ENCODE measurements at places on chromosomes 12 and 14.

DNA sequence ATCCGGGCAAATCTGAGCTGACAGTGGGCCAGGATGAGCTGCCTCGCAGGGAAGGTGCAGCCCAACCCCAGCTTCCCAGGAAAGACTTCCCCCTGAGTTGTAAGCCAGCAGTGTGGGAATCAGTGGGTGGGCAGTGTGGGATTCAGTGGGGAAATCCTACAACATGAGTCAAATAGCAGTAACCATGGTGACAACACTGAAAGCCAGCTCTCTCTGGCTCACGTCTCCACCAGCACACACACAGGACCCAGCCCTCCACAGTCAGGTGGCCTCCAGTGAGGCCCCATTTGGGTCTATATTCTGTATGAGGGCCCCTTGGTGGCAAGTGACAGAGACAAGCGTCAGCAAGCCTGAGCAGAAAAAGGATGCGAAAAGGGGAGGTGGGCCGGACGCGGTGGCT is 6.0 kb upstream of the LGALS3 start:
- no peak for DNase-seq
- no peaks in the 10 kb centered on the region for H3K36me3 ChIP-seq
- no peak overlapping the region for H3K27ac ChIP-seq
- H3K4me3 ChIP-seq: no peak overlapping the region
- no peaks in the 10 kb centered on the region for H3K27me3 ChIP-seq

- no peaks in the 10 kb centered on the region for H3K4me1 ChIP-seq
- H3K27me3 ChIP-seq: no peaks in the 10 kb centered on the region
- no peak overlapping the region for H3K4me3 ChIP-seq
- peak; percentile 25 for DNase-seq
These were observed 37.8 kb upstream of the OR4E1 start for GRCh38 chr14:21711360-21711961.

DNA sequence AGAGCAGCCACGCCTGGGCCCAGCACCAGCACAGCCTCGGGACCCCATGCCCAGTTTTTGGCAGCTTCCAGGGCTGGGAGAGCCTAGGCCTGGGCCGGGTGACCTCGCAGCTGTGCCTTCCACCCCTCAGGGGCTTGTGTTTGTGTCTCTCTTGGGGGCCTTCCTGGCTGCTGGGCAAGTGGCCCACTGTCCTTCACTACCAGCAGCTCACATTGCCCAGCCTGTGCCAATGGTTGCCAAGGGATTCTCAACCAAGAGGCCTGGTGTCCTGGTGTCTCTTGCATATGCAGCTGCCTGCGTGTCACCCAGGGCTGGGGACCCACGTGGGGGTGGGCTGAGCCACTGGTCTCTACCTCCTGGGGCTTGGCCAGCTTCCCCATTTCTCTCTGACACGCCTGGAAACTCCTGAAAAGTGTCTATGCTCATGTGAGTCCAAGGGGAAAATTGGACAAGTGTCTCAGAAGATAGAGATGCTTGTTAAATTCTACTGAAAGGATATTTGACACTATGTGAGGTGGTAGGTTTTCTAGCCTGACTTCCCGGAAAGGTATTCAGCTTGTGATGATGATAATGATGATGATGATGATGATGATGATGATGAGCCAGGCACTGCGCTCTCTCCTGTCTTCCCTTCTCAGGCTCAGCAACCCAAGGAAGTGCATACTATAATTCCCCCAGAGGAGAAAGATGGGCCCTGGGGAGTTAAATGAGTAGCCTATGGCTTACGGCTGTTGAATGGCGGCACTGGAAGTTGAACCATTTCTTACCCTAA is 48.8 kb upstream of the ESRRB start:
- DNase-seq: no peak
- no peaks in the 10 kb centered on the region for H3K4me1 ChIP-seq

GRCh38 chr12:103013741-103014300 is 56.3 kb downstream of the ASCL1 start:
- H3K36me3 ChIP-seq: no peaks in the 10 kb centered on the region
- no peak for DNase-seq
- H3K27ac ChIP-seq: no peak overlapping the region
- no peaks in the 10 kb centered on the region for H3K4me1 ChIP-seq
- no peaks in the 10 kb centered on the region for H3K27me3 ChIP-seq

- no peak overlapping the region for H3K27ac ChIP-seq
- H3K36me3 ChIP-seq: no peaks in the 10 kb centered on the region
- H3K4me1 ChIP-seq: no peaks in the 10 kb centered on the region
- H3K4me3 ChIP-seq: no peak overlapping the region
These were observed 132.0 kb downstream of the PPM1H start for GRCh38 chr12:62802984-62803383.

GRCh38 chr12:132204063-132204792 is 60.0 kb downstream of the NOC4L start:
- DNase-seq: no peak
- H3K4me3 ChIP-seq: no peak overlapping the region
- no peaks in the 10 kb centered on the region for H3K36me3 ChIP-seq
- no peaks in the 10 kb centered on the region for H3K4me1 ChIP-seq
- peaks cover 11% of the 10 kb centered on the region for H3K27me3 ChIP-seq

DNA sequence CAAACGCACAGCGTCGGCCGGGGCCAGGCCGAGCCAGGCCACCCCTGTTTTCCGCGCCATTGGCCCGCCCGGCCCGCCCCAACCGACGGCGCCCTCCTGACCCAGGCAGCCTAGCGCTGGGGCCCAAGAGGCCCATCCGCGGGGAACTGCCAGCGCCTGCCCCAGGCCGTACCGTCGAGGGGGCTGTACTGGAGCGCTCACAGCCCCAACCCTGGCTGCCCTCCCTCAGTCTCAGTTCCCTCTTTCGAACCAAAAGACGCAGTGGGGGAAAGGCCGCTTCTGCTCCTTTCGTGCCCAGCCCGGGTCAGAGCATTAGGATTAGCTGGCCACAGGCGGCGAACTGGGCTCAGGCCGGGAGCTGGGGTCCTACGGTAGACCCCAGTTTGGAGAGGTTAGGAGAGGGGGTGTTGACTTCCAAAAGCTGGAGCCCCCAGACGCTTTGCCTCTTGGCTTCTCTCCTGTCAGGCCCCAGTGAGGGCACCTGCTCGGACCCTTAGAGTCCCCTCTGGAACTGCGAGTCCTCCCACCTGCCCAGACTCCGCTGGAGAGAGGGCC is 1.9 kb downstream of the NKX2-1 start:
- no peak for DNase-seq
- H3K36me3 ChIP-seq: no peaks in the 10 kb centered on the region
- H3K27me3 ChIP-seq: no peaks in the 10 kb centered on the region
- H3K4me1 ChIP-seq: no peaks in the 10 kb centered on the region
- H3K4me3 ChIP-seq: no peak overlapping the region
- no peak overlapping the region for H3K27ac ChIP-seq

DNA sequence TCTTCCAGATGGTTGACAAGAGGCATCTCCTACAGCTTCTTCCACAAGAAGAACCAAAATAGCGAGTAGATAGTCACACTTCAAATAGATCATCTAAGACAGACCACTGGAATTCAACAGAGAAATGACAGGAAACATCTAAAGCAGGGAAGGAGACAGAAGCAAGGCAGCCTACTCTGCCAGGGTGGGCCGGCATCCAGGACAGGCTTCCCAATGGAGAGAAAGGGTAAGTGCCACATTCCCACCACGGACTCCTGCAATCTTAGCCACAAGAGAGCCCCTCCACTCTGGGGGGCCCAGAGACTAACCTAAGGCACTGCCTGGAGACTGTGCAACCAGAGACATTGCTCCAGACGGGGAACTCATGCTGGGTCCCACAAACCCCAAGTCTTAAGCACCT is 154.5 kb downstream of the NDUFA12 start:
- H3K27me3 ChIP-seq: no peaks in the 10 kb centered on the region
- no peaks in the 10 kb centered on the region for H3K4me1 ChIP-seq
- DNase-seq: no peak
- H3K36me3 ChIP-seq: no peaks in the 10 kb centered on the region

DNA sequence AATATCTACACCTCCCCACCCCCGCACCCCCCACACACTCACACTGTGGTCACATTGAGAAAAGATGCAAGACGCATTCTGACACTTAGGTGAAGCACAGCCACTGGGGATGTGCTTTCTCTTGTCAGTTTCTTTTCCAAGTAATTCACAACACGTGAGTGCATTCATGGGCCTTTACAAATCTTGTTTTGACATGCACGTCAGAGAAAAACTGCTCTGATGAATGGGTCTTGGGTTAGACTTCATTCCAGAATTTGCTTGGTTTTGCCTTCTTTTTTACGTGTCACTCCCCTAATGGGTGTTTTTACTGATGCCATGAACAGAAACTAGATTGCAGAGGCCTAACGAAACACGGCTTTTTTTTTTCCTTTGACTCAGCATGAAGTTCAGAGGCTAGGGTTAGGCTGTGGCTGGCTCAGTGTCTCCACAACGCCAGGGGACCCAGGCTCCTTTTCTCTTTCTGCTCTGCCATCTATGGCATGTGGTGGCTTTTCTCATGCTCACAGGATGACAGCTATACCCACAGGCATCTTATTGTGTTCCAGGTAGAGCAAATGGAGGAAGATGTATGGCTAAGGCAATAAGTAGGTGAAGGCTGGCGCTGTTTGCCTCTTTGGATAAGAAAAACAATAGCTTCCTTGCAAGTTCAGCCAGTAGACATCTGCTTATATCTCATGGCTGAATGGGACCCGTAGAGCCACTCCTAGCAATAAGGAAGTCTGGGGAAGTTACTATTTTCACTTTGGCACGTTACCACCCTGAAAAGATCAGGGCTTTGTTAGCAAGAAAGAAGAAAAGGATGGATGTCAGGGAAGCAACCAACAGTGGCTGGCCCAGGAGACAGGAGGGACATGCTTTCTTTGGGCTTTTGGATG is 253.3 kb downstream of the SLC15A4 start:
- no peaks in the 10 kb centered on the region for H3K27me3 ChIP-seq
- no peaks in the 10 kb centered on the region for H3K36me3 ChIP-seq
- H3K4me1 ChIP-seq: no peaks in the 10 kb centered on the region
- no peak overlapping the region for H3K27ac ChIP-seq

GRCh38 chr14:20606190-20606901 is 15.2 kb upstream of the RNASE12 start:
- DNase-seq: no peak
- H3K27me3 ChIP-seq: no peaks in the 10 kb centered on the region
- no peaks in the 10 kb centered on the region for H3K36me3 ChIP-seq

DNA sequence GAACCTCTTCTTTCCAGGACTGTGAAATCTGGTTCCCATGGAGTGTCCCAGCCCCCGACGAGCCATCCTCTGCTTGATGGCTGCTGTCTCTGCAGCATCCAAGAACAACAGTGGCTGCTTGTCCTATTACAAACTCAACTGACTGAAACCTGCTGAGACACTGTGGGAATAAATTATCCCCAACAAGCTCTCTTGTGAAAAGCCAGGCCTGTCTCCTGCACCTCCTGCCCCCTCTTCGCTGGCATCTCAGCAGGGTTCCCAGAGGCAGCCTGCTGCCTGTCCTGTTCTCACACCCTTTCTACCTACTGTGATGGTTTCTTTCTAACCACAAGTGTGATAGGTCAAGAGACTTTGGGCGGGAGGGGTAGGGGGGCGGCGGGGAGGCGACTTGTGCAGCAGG is 180.2 kb downstream of the TSPAN9 start:
- H3K36me3 ChIP-seq: no peaks in the 10 kb centered on the region
- H3K27ac ChIP-seq: no peak overlapping the region
- H3K4me3 ChIP-seq: no peak overlapping the region
- H3K27me3 ChIP-seq: no peaks in the 10 kb centered on the region
- DNase-seq: no peak

- H3K27ac ChIP-seq: no peak overlapping the region
- H3K4me1 ChIP-seq: no peaks in the 10 kb centered on the region
- peaks cover 90% of the 10 kb centered on the region for H3K36me3 ChIP-seq
- H3K4me3 ChIP-seq: no peak overlapping the region
These were observed 70.8 kb downstream of the WDR20 start for GRCh38 chr14:102210421-102211042.

DNA sequence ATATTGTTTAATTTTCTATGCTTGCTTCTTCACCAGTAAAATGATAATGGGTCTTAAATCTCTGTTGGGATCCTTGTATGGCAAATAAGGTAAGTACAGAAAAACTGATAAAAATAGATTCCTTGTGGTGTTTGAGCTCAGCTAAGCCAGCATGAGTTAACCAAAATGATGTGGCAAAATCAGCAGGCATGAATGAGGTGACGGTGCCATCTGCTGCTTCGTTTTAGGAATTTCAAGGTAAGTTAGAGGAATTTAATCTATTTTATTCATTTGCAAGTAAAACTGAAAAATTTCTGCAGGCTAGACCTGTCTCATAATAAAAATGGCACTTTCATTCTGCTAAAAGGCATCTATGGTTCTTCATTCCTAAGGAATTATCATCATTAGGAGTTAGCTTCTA is 10.0 kb upstream of the CLEC7A start:
- H3K36me3 ChIP-seq: no peaks in the 10 kb centered on the region
- no peak overlapping the region for H3K27ac ChIP-seq
- H3K4me1 ChIP-seq: no peaks in the 10 kb centered on the region
- DNase-seq: peak; percentile 41
- H3K4me3 ChIP-seq: no peak overlapping the region

DNA sequence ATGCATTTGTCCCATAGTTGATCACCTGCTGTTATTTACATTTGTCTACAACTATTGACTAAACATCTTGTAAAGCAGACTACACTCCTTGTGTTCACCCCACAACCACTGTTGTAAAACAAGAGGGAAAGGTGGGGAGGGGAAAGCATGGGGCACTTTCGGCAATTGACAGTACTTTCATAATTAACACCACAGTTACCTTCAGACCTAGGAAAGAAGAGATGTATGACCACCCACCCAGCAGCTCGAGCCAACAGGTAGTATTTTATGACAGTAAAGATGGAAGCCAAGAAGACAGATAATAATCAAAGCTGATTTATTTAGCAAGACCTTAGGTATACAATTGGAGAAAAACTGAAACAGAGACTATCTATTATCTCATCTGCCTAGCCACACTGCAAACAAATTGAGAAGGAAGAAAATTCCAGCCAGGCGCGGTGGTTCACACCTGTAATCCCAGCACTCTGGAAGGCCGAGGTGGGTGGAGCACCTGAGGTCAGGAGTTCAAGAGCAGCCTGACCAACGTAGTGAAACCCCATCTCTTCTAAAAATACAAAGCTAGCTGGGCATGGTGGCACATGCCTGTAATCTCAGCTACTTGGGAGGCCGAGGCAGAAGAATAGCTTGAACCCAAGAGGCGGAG is 11.2 kb downstream of the HECTD4 start:
- no peaks in the 10 kb centered on the region for H3K36me3 ChIP-seq
- H3K4me3 ChIP-seq: no peak overlapping the region
- no peak overlapping the region for H3K27ac ChIP-seq
- no peaks in the 10 kb centered on the region for H3K4me1 ChIP-seq
- no peak for DNase-seq
- no peaks in the 10 kb centered on the region for H3K27me3 ChIP-seq

GRCh38 chr14:91372671-91373495 is 44.7 kb downstream of the CCDC88C start:
- H3K27me3 ChIP-seq: no peaks in the 10 kb centered on the region
- H3K36me3 ChIP-seq: no peaks in the 10 kb centered on the region
- peak overlapping the region; percentile 61 for H3K4me3 ChIP-seq
- peak overlapping the region; percentile 72 for H3K27ac ChIP-seq

GRCh38 chr12:101696251-101697196 is 916 bp upstream of the CHPT1 start:
- peak overlapping the region; percentile 70 for H3K27ac ChIP-seq
- peaks cover 4% of the 10 kb centered on the region for H3K4me1 ChIP-seq
- peak overlapping the region; percentile 88 for H3K4me3 ChIP-seq
- no peaks in the 10 kb centered on the region for H3K36me3 ChIP-seq
- no peak for DNase-seq

- DNase-seq: no peak
- H3K27ac ChIP-seq: no peak overlapping the region
- H3K4me1 ChIP-seq: no peaks in the 10 kb centered on the region
- no peak overlapping the region for H3K4me3 ChIP-seq
- no peaks in the 10 kb centered on the region for H3K36me3 ChIP-seq
These were observed 224.3 kb downstream of the GXYLT1 start for GRCh38 chr12:41920355-41920754.

- no peak overlapping the region for H3K4me3 ChIP-seq
- no peak overlapping the region for H3K27ac ChIP-seq
- no peaks in the 10 kb centered on the region for H3K4me1 ChIP-seq
- DNase-seq: no peak
- no peaks in the 10 kb centered on the region for H3K27me3 ChIP-seq
- no peaks in the 10 kb centered on the region for H3K36me3 ChIP-seq
These were observed 6.0 kb upstream of the SDSL start for GRCh38 chr12:113416091-113416754.
